Stimulated activated CD4-positive, alpha-beta T cell treated with anti-CD3 and anti-CD28 coated beads, Interleukin-15, amount 100 ng/mL, for 1 hour (primary cell): ENCODE measurements at places on chromosomes 4 and X.

GRCh38 chrX:1239681-1240142 lies 27.3 kb upstream of the CRLF2 start:
- DNase-seq: no peak

GRCh38 chr4:70714079-70714887 lies 7.5 kb upstream of the RUFY3 start:
- DNase-seq: no peak

DNA sequence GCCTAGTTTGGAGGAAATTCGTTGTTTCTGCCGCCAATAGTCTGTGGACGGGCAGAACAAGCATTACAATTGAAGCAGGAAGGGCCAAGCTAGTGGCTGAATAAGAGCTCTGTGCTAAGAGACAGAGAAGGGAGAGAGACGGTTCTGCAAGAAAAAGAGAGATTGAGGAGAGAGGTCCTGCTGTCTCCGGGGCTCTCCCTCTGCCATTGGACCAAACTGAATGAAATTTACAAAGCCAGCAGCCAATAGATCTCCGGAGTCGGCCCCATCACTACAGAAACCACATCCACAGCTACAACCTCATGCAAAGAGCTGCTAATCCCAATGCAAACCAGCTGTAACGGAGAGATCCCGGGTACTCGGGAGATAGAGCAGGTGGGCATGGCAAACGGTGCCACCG lies at the start of gene NLGN4X:
NLGN4X (minus strand) TSS at position 148 of the 400 bp plus-strand sequence. CDS start 77,401 bp downstream, outside the sequence.
- DNase-seq: no peak

GRCh38 chrX:143580266-143580665 lies 55.6 kb downstream of the SLITRK4 start:
- DNase-seq: no peak

GRCh38 chrX:112947981-112948615 lies 107.5 kb upstream of the AMOT start:
- no peak for DNase-seq

DNA sequence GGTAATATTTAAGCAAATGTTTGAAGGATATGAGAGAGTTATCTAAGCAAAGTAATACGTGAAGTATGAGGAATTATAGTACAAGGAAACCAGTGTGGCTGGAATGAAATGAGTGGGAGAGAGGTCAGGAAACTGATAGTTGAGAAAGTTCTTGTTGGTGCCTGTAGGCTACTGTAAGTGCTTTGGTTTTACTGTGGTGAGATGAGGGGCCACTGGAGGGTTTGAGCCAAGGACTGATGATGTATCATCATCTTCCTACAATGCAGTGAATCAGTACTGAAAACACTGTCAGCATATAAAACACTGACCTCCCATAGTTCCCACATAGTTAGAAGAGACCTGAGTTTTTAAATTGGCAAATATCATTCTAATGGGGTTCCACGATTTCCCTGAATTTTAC lies 367.5 kb upstream of the CTSO start:
- no peak for DNase-seq

- no peak for DNase-seq
These were observed 42.5 kb upstream of the MAP3K15 start for GRCh38 chrX:19557822-19558221.

- no peak for DNase-seq
These were observed 15.7 kb downstream of the ATP8A1 start for GRCh38 chr4:42641161-42641560.

DNA sequence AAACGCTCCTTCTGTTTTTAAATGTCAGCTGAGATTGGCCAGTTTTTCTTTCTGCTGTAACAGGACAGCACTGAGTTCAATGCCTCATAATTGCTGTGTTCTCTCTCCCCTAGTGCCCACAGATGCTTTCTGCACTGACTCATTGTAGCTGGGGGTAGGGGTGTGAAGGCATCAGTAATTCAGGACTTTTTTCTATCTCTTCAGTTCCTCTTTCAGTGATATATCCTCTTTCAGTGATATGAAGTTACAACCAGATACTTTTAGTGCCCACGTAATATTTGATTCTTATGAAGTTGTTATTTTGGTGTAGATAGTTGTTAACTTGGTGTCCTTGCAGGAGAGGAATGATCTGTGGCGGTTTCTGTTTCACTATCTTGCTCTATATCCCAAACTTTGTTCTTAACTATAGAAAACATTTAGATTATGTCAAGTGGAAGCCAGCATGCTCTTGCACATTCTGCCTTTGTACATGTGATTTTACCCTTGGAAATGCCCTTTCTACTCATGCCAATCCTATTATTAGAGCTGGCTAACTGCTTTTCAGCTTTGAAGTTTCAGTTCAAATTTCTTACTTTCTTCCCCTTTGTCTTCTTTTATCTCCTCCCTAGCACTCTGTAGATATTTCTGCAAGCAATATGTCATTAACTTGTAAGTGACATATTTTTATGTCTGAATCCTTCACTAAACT lies 1258.4 kb downstream of the FAM133A start:
- no peak for DNase-seq

DNA sequence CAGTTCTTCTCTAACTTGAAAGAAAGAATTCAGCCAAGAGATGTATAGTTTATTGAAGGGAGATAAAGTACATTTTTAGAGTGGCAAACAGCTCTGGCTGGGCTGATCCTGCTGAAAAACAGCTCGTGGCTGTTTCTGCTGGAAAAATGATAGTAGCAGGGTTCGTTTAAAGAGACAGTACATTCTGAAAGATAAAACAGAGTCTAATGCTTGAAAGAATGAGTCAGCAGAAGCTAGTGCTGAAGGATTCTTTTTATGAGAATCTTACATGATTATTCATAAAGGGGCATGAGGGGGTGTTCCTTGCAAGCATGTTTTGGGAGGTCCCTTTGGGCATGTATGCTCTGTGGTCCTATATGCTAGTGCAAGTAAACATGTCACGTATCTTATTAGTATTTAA lies 790.0 kb downstream of the PCDH18 start:
- no peak for DNase-seq

- no peak for DNase-seq
These were observed 558.2 kb upstream of the DIPK2B start for GRCh38 chrX:45758738-45759397.

DNA sequence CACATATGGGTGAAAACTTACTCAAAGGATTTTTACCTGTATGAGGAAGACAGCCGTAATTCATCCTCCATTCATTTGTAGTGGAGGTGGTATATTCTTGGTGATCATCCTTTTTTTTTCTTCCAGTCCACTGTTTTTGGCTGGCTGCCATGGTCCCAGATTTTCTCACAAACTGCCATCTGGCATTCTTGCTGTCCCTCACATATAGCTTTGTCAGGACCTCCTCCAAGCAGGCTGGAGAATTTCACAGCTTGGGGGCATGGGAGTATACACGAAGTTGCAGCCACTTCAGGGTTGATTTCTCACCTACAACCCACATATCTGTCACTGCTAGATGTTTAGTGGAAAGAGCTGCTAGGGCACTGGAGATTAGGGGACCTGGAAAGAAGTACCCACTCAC lies 401.0 kb downstream of the IL1RAPL1 start:
- no peak for DNase-seq

DNA sequence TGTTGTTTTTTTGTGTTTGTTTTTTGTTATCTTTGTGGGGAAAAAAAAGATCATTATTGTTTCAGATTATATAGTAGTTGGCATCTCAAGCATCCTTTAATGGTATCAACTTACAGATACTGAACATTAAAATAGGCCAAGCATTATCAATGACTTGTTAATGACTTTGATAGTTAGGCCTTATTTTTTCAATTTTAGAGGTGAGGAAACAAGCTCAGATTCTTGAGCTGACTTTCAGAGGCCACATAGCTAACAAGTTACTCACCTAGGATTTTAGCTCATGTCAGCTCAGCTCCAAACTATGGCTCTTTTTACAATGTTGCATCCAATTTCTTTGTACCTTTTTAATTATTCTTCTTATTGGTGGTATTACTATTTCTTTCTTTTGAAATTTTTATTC lies 471 bp upstream of the PLAC8 start:
- no peak for DNase-seq

DNA sequence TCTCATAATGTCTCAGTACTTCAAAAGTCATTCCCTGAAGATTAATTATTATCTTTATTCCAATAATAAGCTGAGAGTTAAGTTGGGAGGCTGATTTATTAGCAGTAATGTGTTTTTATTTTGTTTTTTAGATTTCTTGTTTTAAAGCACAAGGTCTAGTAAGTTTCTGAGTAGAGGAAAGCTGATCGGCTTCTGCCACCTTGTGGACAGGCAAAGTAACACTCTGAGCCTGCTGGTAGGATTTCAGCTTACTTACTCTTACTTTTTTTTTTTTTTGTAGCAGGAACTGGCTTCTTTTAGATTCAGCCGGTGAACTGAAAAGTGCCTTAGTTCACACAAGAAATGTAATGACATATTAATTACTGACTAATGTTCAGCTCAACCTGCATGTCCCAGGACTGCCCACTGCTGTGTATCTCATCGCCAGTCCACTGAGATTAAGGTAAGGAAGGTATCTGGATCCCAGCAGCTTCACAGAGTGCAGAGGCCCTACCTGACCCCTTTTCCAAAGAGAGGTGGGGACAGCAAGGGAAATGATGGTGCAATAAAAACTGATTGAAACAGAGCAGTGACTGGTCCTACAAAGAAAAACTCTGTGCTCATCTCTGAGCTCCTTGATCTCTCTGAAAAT lies 126.5 kb downstream of the ADGRA3 start:
- no peak for DNase-seq

DNA sequence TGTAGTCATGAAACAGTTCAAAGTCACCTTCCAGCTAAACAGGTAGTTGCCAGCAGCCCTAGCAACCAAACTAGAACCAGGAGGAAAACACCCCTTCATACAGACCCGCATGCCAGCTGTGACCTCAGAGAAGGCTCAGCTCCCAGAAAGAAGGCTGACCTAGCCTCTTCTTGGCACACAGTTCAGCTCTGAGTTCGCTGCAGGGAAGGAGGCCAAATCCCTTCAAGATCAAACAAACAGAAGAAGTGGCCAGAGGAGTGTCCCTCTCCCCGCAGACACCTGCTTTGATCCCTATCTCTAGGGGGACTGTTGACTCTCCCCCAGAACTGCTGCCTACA lies 56.0 kb downstream of the HADH start:
- no peak for DNase-seq
